Psoas muscle (tissue), 8 donors: ENCODE measurements at places on chromosomes 5 and 9. TPM values are rescaled to one million over a fixed set of nuclear protein-coding genes. Genes with fewer than 3 reads are reported as not detected.

SLC35D2 gene
- polyA plus RNA-seq: 2.3 TPM

TAF11L11 gene
- not detected for polyA plus RNA-seq

MARVELD2 gene
- 0.03 TPM for polyA plus RNA-seq

CCL19 gene
- 0.31 TPM for polyA plus RNA-seq

ABCA1 gene
- polyA plus RNA-seq: 3.3 TPM

PCDHGB1 gene
- polyA plus RNA-seq: 0.12 TPM

EIF4EBP3 gene
- polyA plus RNA-seq: 43.8 TPM

C1QTNF3 gene
- polyA plus RNA-seq: 0.49 TPM

ANKRD34B gene
- not detected for polyA plus RNA-seq

RC3H2 gene
- 5.6 TPM for polyA plus RNA-seq

PMPCA gene
- polyA plus RNA-seq: 97.5 TPM

CEP120 gene
- polyA plus RNA-seq: 2.5 TPM

ZBED3 gene
- polyA plus RNA-seq: 1.3 TPM

UBE2QL1 gene
- polyA plus RNA-seq: 33.3 TPM

PCDHGB5 gene
- polyA plus RNA-seq: 1.4 TPM

DMRT3 gene
- 0.03 TPM for polyA plus RNA-seq

OTP gene
- polyA plus RNA-seq: not detected

DRD1 gene
- polyA plus RNA-seq: not detected

SLC45A2 gene
- polyA plus RNA-seq: not detected

TNC gene
- polyA plus RNA-seq: 2.8 TPM

KLF9 gene
- polyA plus RNA-seq: 64.4 TPM

OR13C9 gene
- not detected for polyA plus RNA-seq

BNIP1 gene
- polyA plus RNA-seq: 21.4 TPM
